ENCODE measurements at places on chromosomes 13 and 19.

- no peak overlapping the region for H3K27ac ChIP-seq
- no peak overlapping the region for H3K4me3 ChIP-seq
- no peak for DNase-seq
- no peaks in the 10 kb centered on the region for H3K27me3 ChIP-seq
- H3K36me3 ChIP-seq = no peaks in the 10 kb centered on the region
Measured at GRCh38 chr13:113145496-113145895, 13.0 kb upstream of the PROZ start.

DNA sequence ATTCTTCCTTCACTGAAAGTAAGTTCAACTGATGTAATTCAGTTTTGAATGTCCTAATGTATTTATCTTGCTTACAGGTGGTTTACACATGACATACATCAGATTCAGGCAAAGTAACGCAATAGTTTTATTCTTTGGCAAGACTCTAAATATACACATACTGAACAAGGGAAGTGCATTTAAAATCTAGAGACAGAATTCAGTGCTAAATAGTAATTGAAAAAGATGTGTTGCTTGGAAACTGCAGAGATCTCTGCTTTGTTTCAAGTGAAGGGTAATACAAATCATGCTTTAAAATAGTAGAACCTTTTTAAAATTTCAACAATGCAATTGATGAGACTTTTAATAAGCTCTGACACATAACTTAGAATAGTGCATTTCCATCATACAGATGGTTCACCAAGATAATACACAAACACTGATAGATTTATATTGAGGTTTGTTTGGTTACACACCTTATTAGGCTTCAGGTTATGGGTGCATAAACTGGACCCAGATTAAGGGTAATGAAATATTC lies 581.0 kb upstream of the MIR17HG start:
- no peak overlapping the region for H3K4me3 ChIP-seq
- H3K36me3 ChIP-seq = no peaks in the 10 kb centered on the region
- H3K27ac ChIP-seq = no peak overlapping the region
- H3K4me1 ChIP-seq = no peaks in the 10 kb centered on the region

DNA sequence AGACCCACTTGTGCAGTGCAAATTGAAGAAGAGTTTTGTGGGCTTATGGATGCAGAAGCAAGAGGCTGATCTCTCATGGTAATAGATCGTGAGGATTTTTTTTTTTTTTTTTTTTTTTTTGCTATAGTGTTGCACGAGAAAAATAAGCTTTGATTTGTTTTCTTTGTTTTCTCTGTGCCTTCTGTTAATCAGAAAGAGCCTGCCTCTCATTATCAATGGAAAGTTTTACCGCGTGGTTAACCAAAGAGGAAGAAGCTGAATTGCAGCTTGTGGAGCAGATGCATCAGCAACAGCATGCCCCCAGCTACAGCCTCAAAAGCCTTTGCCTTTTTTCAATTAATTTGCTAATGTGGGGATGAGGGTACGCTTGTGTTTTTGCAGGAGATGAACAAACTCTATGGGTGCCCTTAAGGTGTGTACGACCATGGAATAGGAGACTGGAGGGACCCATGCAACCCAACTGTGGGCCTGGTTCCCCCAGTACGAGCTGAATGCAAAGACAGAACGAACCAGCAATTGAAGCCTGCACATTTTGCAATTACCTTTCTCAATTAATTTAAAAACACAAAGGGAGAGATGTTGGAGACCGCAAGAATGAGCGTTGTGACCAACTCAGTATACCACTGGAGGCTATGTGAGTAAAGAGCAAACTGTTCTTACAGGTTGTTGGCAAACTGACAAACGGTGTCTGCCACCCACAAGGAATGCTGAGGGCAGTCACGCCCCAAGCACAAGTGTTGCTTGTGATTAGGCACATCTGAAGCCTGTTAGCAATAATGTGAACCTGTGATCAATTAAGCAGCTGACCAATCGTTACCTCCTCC lies 58.6 kb upstream of the SPRY2 start:
- H3K27me3 ChIP-seq = no peaks in the 10 kb centered on the region
- peaks cover 4% of the 10 kb centered on the region for H3K4me1 ChIP-seq
- no peak overlapping the region for H3K4me3 ChIP-seq
- no peaks in the 10 kb centered on the region for H3K36me3 ChIP-seq
- no peak overlapping the region for H3K27ac ChIP-seq
- no peak for DNase-seq

GRCh38 chr13:98890186-98890585 lies 87.7 kb downstream of the DOCK9 start:
- H3K4me3 ChIP-seq = no peak overlapping the region
- H3K4me1 ChIP-seq = no peaks in the 10 kb centered on the region
- peaks cover 4% of the 10 kb centered on the region for H3K36me3 ChIP-seq
- DNase-seq = no peak
- no peak overlapping the region for H3K27ac ChIP-seq

- no peak for DNase-seq
- no peak overlapping the region for H3K4me3 ChIP-seq
- no peak overlapping the region for H3K27ac ChIP-seq
- no peaks in the 10 kb centered on the region for H3K36me3 ChIP-seq
Measured at GRCh38 chr13:111652676-111653075, 332.2 kb downstream of the TEX29 start.

DNA sequence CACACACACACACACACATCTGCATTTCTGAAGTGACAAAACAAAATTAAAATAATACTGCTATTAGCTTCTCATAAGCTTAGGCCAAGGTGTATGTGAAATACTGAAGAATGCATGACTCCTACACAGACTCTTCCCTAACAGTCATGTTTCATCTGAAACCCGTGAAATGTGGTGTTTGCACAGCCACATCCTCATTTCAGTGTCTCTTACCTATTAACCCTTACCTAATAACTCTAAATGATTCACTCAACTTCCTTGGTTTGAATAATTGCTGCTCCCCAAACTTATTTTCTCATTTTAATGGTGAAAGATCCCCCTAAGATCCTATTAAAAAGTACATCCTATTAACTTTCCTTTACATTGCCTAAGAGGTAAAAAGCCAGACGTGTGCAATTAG lies 117.6 kb downstream of the MIPEP start:
- H3K36me3 ChIP-seq = no peaks in the 10 kb centered on the region
- no peak overlapping the region for H3K27ac ChIP-seq
- H3K4me3 ChIP-seq = no peak overlapping the region
- H3K27me3 ChIP-seq = no peaks in the 10 kb centered on the region
- H3K4me1 ChIP-seq = no peaks in the 10 kb centered on the region

- no peak for DNase-seq
- no peak overlapping the region for H3K4me3 ChIP-seq
- H3K27ac ChIP-seq = no peak overlapping the region
- no peaks in the 10 kb centered on the region for H3K36me3 ChIP-seq
Measured at GRCh38 chr13:29423050-29423449, 172.4 kb downstream of the SLC7A1 start.

GRCh38 chr13:109548374-109548773 lies 238.0 kb downstream of the IRS2 start:
- H3K4me1 ChIP-seq = no peaks in the 10 kb centered on the region
- no peaks in the 10 kb centered on the region for H3K36me3 ChIP-seq
- no peak overlapping the region for H3K27ac ChIP-seq
- H3K27me3 ChIP-seq = no peaks in the 10 kb centered on the region
- DNase-seq = no peak
- H3K4me3 ChIP-seq = no peak overlapping the region

GRCh38 chr13:113916330-113916815 lies 52.5 kb upstream of the GAS6 start:
- H3K36me3 ChIP-seq = no peaks in the 10 kb centered on the region
- H3K27me3 ChIP-seq = no peaks in the 10 kb centered on the region
- no peak overlapping the region for H3K4me3 ChIP-seq
- H3K4me1 ChIP-seq = no peaks in the 10 kb centered on the region
- DNase-seq = no peak

- no peaks in the 10 kb centered on the region for H3K27me3 ChIP-seq
- no peaks in the 10 kb centered on the region for H3K36me3 ChIP-seq
- no peak overlapping the region for H3K4me3 ChIP-seq
- no peak for DNase-seq
- H3K27ac ChIP-seq = no peak overlapping the region
Measured at GRCh38 chr13:105972811-105973590, 562.5 kb downstream of the EFNB2 start.

DNA sequence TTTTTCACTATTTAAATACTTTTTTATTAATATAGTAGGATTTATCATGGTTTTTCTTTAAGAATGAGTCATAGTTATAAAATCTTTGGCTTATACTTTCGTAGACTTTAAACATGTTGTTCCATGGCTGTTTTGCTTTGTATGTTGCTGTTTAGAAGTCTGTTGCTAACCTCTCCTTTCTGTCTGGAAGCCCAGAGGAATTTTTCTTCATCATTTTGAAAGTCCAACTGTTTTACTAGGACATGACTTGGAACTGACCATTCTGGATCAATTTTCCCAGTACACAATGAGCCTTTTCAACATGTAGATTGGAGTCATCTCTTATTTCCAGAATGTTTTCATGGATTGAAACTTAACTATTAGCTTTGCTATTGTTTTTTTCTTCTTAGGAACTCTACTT lies 7.9 kb downstream of the CAB39L start:
- no peak for DNase-seq
- H3K27me3 ChIP-seq = no peaks in the 10 kb centered on the region
- H3K36me3 ChIP-seq = no peaks in the 10 kb centered on the region
- H3K4me3 ChIP-seq = no peak overlapping the region

GRCh38 chr19:52942386-52943133 lies 19.3 kb upstream of the ZNF888 start:
- no peaks in the 10 kb centered on the region for H3K27me3 ChIP-seq
- DNase-seq = peak; percentile 62
- H3K36me3 ChIP-seq = no peaks in the 10 kb centered on the region
- peaks cover 11% of the 10 kb centered on the region for H3K4me1 ChIP-seq
- peak overlapping the region; percentile 97 for H3K4me3 ChIP-seq

DNA sequence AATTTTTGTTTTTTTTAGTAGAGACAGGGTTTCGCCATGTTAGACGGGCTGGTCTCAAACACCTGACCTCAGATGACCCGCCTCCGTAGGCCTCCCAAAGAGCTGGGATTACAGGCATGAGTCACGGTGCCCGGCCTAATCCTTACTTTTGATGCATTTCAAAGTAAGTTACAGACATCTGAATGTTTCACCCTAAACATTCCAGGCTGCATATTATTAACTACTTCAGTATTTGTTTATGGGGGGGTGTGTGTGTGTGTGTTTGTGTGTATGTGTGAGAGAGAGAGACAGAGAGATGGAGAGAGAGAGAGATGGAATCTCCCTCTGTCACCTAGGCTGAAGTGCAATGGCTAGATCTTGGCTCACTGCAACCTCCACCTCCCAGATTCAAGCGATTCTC lies 13.1 kb downstream of the SULT2B1 start:
- H3K4me3 ChIP-seq = no peak overlapping the region
- no peaks in the 10 kb centered on the region for H3K4me1 ChIP-seq
- H3K27ac ChIP-seq = no peak overlapping the region
- H3K27me3 ChIP-seq = no peaks in the 10 kb centered on the region

DNA sequence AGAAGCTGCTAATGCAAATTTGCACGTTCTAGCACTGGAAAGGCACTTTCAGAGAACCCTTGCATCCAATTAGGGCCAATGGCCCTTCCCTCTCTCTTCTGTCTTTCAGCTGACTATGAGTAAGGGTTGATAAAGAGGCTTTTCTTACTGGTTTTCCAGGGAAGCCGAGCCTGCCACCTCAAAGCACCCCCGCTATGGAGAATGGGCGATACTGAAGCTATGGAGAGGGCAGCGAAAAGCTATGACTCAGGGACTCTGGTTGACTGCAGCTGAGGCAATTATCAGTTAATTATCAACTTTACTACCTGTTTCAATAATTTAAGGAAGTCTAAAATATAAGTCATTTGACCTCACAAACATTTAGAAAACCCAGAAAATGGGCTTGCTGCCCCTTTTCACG lies 115.8 kb downstream of the TRPC4 start:
- H3K27me3 ChIP-seq = no peaks in the 10 kb centered on the region
- no peak overlapping the region for H3K27ac ChIP-seq
- DNase-seq = no peak
- H3K36me3 ChIP-seq = no peaks in the 10 kb centered on the region
- H3K4me3 ChIP-seq = no peak overlapping the region

GRCh38 chr13:40024967-40025714 lies 369.7 kb downstream of the COG6 start:
- H3K27ac ChIP-seq = no peak overlapping the region
- no peaks in the 10 kb centered on the region for H3K27me3 ChIP-seq

- no peaks in the 10 kb centered on the region for H3K36me3 ChIP-seq
- H3K4me3 ChIP-seq = no peak overlapping the region
- H3K27me3 ChIP-seq = no peaks in the 10 kb centered on the region
- H3K27ac ChIP-seq = no peak overlapping the region
Measured at GRCh38 chr13:24630851-24631620, 49.2 kb upstream of the ATP12A start.

DNA sequence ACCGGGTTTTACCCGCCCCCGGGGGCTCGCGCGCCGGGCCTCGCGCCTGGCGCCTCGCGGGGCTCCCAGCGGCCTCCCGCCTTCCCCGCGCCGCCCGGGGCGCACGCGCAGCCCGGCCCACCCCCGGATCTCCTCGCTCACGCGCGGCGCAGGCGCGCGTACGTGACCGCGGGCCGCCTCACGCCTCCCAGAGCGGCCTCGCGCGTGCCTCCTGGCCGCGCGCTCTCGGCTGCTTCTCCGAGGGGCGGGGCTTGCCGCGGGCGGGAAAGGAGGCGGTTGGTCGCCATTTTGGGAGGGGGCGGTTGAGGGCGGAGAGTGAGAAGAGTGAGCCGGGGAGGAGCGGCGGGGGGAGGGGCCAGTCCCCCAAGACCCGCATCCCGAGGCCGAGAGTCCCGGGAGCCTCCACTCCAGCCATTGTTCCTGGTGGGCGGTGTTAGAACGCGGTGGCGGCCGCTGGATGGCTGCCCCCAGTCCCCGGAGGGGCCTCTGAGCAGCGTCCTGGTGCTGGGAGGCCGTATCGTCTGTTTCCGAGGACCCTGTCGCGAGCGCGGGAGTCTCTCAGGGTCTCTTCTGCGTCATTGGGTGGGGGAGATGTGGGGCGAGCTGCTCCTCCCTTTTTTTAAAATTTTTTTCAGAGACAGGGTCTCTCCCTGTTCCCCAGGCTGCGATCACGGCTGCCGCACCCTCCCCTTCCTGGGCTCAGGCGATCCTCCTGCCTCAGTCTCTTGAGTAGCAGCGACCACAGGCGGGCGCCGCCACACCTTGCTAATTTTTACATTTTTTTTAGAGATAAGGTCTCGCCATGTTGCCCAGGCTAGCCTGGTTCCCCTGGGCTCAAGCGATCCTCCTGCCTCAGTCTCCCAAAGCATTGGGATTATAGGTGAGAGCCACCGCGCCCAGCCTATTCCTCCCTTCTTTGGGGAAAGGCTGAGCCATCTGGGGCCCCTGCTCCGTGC lies at the start of gene ZNF541:
TSS of gene ZNF541 (minus strand) at position 78 of the 956 bp plus-strand sequence. CDS start 17,292 bp downstream, outside the sequence.
- DNase-seq = peak; percentile 12
- no peak within 1 kb of the TSS for H3K27ac ChIP-seq
- no peaks in the 10 kb centered on the region for H3K4me1 ChIP-seq
- H3K27me3 ChIP-seq = no peaks in the 10 kb centered on the region
- H3K36me3 ChIP-seq = no peaks in the 10 kb centered on the region

GRCh38 chr19:6925801-6926751 lies 38.7 kb downstream of the ADGRE1 start:
- H3K36me3 ChIP-seq = no peaks in the 10 kb centered on the region
- H3K27ac ChIP-seq = no peak overlapping the region
- DNase-seq = no peak
- no peaks in the 10 kb centered on the region for H3K4me1 ChIP-seq
- H3K4me3 ChIP-seq = no peak overlapping the region
